ENCODE measurements at places on chromosomes 6 and 20. TPM values are rescaled to one million over a fixed set of nuclear protein-coding genes. Genes with fewer than 3 reads are reported as not detected.

The GNAS-AS1 gene
- total RNA-seq: 15.0 TPM

The DNAJC5 gene
- 29.5 TPM for total RNA-seq

DNA sequence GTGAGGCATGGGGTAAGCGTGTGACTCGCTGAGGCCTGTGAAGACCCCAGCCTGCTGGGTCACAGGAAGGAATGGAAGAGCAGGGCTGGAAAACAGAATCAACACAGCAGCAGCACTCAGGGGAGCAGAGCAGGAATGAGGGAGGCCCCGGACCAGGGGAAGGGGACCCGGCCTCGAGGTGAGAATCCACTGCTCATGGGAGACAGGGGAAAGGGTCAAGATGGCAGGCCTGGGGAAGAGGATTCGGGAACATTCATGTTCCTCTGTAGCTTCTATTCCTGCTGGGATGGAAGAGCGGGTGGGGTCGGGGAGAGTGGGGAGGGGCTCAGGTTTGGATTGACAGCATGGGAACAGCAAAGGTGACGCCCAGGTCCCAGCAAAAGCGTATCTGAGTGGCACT is 59.4 kb downstream of the NPEPL1 start:
- no peak for DNase-seq

DNA sequence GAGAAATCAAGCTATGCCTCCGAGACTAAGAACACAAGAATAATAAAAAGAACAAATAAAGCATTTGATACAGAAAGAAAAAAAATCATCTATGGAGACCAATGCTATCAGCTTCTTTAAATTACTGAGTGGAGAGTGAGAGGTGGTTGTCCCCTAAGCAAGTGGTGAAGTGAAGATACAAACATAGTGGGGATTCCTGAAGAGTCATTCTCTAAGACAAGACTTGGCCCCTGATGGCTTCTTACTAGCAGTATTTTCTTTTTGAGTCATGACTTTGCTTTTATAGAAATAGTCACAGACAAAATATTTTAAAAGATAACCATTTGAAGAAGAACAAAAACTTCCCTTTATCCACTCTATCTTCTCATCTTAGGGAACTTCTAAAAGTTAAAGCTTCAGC is 261.4 kb upstream of the PRDM1 start:
- DNase-seq: no peak

GRCh38 chr20:50686821-50687220 is 4.5 kb downstream of the RIPOR3 start:
- DNase-seq: no peak

DNA sequence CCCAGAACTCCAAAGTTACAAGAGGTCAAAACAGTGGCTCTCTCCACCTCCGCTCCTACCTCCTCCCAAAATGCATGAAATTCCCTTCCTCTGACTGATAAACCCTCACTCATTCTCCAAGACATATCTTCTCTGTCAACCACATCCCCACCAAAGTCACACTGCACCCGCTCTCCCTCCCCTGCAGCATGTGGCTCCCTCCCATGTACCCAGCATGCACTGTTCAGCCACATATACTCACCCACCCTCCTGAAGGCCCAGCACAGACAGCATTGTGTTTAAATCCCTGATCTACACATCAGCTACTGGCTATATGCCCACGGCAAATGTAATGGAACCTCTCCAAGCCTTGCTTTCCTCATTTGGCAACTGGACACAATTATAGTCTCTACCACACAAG is 5.5 kb upstream of the POU5F1 start:
- DNase-seq: no peak

DNA sequence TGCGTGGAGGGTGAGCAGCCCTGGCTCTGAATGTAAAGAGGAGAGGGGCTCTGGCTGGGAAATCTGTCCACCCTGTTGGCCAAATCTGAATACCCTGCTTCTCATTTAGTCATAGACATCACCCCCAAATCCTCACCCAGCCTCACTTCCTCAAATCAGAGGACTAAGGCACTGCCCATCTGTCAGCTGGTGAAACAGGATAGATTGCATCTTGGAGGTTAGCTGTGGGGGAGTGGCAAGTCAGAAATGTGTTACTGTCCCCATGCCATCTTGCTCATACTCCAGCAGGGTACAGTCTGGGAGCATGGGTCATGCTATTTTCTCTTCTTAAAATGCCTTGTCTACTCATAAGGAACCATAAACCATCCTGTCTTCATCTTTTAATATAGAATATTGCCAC is 9.5 kb upstream of the DTNBP1 start:
- DNase-seq: no peak
